ENCODE measurements at places on chromosomes 7 and 10. TPM values are rescaled to one million over a fixed set of nuclear protein-coding genes. Genes with fewer than 3 reads are reported as not detected.

IFIT3 gene
- 9.2 TPM for polyA plus RNA-seq

OPN4 gene
- polyA plus RNA-seq = not detected

NRAP gene
- 0.13 TPM for polyA plus RNA-seq

HOXA11 gene
- polyA plus RNA-seq = not detected

HTR5A gene
- polyA plus RNA-seq = not detected

TUBB8 gene
- polyA plus RNA-seq = not detected

TFEC gene
- 1.7 TPM for polyA plus RNA-seq

HMX2 gene
- not detected for polyA plus RNA-seq

RADIL gene
- 0.21 TPM for polyA plus RNA-seq

INTS15 gene
- polyA plus RNA-seq = 5.2 TPM

RSBN1L gene
- 4.1 TPM for polyA plus RNA-seq

GHRHR gene
- not detected for polyA plus RNA-seq

ANKRD7 gene
- not detected for polyA plus RNA-seq

CYP26C1 gene
- not detected for polyA plus RNA-seq

LRRD1 gene
- polyA plus RNA-seq = not detected

HOXA10 gene
- polyA plus RNA-seq = 0.03 TPM

PHTF2 gene
- 3.1 TPM for polyA plus RNA-seq

HYAL4 gene
- polyA plus RNA-seq = not detected

SPDYE1 gene
- polyA plus RNA-seq = 0.71 TPM

CRYGN gene
- polyA plus RNA-seq = not detected

NCF1 gene
- polyA plus RNA-seq = 2.1 TPM

AQP1 gene
- polyA plus RNA-seq = 19.1 TPM

KLF14 gene
- polyA plus RNA-seq = not detected

TEX36 gene
- polyA plus RNA-seq = not detected

SKIDA1 gene
- 0.84 TPM for polyA plus RNA-seq
